ENCODE measurements at places on chromosomes 7 and 10.

GRCh38 chr10:27535317-27535716 is 31.2 kb downstream of the RAB18 start:
- DNase-seq, result no peak

- DNase-seq, result no peak
Observed at GRCh38 chr10:86663576-86664339, 4.6 kb upstream of the LDB3 start.

- DNase-seq, result no peak
Observed at GRCh38 chr7:95220328-95220727, 104.0 kb downstream of the PON1 start.

- no peak for DNase-seq
Observed at GRCh38 chr10:90432866-90433265, 425.0 kb downstream of the HTR7 start.

DNA sequence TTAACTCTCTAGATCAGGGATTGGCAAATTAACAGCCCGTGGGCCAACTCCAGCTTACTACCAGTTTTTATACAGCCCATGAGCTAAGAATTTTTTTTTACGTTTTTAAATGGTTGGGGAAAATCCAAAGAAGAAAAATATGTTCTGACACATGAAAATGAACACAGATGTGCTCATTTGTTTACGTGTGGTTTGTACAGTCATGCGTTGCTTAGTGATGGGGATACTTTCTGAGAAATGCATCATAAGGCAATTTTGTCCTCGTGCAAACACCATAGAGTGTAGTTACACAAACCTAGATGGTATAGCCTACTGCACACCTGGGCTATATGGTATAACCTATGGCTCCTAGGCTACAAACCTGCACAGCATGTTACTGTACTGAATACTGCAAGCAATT is 8.3 kb upstream of the SMKR1 start:
- no peak for DNase-seq

GRCh38 chr10:44921061-44921460 is 9.9 kb downstream of the TMEM72 start:
- no peak for DNase-seq

- no peak for DNase-seq
Observed at GRCh38 chr7:156661637-156662036, 21.1 kb downstream of the RNF32 start.

DNA sequence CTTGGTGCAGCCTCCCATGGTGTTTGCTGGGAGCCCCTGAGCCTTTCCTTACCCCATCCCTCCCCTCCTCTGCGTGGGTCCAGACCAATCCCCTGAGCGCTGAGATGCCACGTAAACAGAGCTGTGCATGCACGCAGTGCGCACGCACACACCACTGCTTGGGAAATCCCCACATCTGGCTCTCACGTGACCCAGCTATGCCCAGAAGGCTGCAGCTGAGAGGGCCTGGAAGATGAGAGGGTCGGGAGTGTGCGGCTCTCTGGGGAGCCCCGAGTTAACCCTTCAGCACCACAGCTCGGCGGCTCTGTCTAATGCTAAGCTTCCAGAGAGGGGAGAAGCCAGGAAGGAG is 177.2 kb downstream of the SH3PXD2A start:
- DNase-seq, result peak; percentile 79

DNA sequence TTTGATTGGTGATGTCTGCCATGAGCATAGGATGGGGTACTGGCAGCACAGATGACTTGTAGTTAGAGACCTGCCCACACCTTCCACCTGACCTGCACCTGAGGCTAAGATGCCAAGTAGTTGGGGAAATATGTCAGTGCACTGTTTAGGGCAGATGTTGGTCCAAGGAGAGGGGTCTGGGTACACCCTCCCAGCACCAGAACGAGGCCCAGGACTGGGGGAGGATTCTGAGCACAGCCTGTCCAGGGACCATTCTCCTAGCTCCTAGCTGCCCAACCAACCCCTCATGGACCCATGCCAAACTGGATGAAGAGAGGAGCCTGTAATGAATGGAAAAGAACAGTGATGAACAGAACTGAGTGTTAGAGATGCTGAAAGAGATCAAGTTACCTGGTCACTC is 28.0 kb downstream of the FRMPD2 start:
- no peak for DNase-seq

DNA sequence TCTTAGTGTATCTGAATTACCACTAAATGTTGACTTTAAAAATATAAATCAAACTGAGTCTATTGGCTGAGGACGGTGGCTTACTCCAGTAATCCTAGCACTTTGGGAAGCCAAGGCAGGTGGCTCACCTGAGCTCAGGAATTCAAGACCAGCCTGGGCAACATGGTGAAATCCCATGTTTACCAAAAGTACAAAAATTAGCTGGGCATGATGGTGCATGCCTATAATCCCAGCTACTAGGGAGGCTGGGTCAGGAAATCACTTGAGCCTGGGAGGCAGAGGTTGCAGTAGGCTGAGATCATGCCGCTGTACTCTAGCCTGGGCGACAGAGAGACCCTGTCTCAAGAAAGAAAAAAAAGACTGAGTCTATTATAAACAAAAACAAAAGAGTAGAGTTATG is 106.5 kb upstream of the RSU1 start:
- no peak for DNase-seq

GRCh38 chr10:20128811-20129210 is 312.6 kb downstream of the PLXDC2 start:
- DNase-seq, result peak; percentile 27

GRCh38 chr7:132108563-132108962 is 467.7 kb downstream of the PLXNA4 start:
- DNase-seq, result no peak

DNA sequence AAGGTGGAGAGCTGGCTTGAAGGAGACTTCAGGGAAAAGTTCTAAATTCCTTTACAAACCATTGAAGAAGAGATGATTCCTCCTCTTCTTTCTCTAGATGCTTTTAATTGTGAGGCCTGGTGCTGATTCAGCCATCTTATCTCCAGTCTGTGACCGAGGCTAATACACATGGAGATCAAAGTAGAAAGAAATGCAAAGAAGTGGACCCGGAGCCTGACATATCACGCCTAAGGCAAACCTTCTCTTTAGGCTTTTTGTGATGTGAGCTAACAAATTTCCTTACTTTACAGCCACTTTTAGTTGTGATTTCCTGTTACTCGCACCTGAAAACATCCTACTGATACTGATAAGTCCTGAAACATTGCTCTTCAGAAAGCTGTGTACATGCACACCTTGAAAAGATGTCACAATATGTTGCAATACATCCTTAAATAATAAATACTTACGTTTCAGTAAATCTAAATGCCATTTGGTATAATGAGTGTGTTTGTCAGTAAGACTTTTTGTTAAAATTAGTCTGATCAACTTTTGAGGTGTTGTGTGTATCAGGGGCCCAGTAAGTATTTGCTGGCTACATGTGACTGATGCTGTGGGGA is 192.4 kb downstream of the BAMBI start:
- DNase-seq, result no peak

DNA sequence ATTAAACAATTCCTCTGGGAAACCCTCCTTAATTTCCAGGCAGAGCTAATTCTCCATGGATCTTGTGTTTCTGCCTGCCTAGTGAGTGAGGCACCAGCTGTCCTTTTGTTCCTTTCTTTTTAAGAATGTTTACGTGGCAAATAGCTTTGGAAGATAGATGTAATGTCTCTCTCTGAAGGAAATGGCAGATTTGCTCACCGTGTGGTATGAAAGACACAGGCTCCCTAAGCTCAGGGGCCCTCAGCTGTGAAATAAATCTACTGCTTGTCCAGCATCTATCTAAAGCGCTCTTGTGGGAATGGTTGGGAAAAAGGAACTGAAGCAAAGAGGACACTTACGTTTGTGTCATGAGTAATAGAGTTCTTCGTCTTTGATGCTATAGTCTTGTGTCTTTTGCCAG is 64.6 kb downstream of the FAS start:
- DNase-seq, result no peak

DNA sequence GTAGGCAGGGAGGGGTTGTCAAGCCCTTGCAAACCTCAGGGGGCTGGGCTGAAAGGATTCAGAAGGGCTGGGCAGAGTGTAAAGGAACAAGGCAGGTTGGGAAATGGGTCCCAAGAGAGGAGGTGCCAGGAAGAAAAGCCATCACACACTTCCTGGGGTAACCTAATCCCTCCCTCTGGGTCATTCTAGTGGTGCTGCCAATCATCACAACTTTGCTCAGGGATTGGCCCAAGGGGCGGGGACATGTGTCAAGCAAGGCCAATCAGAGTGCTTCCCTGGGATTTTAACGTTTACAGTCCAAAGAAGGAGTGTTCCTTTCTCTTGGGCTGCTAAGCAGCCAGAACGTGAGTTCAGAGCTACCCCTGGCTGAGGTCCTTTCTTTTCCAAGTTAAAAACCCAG is 57.1 kb upstream of the NPTX2 start:
- no peak for DNase-seq

DNA sequence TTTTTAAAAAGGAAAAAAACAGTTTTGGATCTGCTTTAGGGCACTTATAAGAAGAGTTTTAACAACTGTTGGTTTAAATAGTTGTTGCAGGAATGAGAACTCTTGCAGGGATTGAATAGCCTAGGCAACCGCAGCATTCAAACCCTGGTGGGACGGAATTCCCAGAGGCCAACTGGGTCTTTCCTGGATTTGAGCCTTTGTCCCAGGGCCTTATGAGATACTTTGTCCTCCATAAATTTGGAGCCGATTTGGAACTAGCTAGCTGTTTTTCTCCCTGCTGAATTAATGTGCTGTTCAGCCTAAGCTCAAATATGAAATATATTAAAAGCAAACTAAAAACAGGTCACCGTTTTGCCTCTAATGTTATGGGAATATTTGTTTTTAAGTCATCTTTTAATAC is 109.6 kb downstream of the LRMDA start:
- no peak for DNase-seq

- no peak for DNase-seq
Observed at GRCh38 chr7:34751725-34752643, 94.0 kb downstream of the NPSR1 start.

DNA sequence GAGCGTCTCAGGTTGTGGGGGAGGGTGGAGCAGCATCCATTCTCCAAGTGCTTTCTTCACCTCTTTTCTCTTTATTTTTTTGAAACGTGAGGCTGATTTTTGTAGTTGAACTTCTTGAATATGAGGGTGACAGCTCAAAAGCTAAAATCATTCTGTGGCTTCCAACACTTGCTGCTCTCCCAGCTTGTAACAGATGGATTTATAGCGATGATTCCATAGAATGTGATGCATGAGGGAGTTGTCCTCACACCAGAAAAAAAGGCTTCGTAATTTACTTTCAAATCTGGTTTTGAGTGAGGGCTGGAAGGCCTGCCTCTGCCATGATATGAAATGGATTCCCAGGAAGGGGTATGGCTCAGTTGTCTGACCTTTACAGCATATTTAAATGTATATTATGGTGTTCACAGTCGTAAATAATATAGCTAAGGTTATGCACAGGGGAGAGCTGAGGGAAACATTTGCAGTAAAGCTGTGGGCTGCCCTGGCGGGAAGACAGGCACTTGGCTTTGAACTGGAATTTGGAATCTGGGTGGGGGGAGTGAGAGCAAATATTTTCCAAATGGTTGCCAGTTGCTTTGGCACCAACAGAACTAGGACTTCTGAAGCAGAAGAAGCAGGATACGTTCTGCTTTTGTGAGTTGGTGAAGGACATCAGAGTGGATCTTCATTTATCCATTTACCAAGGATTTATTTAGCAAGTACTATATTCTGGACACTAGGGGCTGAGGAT is 166.7 kb downstream of the SORCS3 start:
- no peak for DNase-seq

DNA sequence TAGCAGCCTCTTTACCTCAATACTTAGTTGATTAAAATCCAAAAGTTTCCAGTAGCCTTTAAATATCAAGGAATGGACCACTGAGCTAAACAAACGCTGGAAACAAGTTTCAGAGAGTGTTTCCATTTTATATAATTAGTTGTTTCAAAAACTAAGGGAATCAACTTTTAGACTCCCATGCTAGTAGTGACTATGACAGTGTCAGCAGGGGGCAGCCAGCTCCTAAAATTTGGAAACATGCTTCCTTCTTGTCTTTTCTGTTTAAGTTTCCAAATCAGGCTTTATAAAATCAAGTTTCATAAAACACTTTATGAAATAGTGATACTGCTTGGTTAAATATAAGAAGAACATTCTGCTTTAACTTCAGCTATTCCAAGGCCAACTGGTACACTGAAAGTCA is 138.2 kb upstream of the TMEM229A start:
- no peak for DNase-seq

GRCh38 chr7:27866256-27866655 is 126.3 kb downstream of the TAX1BP1 start:
- DNase-seq, result no peak

- DNase-seq, result no peak
Observed at GRCh38 chr7:21071561-21072501, 285.1 kb upstream of the SP8 start.

GRCh38 chr10:47262606-47263533 is 37.1 kb upstream of the GDF10 start:
- no peak for DNase-seq

- no peak for DNase-seq
Observed at GRCh38 chr7:2374401-2374800, 19.8 kb downstream of the EIF3B start.

- DNase-seq, result no peak
Observed at GRCh38 chr7:98777051-98777450, 92.8 kb downstream of the TMEM130 start.

- no peak for DNase-seq
Observed at GRCh38 chr7:67696878-67697277, 700.2 kb downstream of the TYW1 start.

DNA sequence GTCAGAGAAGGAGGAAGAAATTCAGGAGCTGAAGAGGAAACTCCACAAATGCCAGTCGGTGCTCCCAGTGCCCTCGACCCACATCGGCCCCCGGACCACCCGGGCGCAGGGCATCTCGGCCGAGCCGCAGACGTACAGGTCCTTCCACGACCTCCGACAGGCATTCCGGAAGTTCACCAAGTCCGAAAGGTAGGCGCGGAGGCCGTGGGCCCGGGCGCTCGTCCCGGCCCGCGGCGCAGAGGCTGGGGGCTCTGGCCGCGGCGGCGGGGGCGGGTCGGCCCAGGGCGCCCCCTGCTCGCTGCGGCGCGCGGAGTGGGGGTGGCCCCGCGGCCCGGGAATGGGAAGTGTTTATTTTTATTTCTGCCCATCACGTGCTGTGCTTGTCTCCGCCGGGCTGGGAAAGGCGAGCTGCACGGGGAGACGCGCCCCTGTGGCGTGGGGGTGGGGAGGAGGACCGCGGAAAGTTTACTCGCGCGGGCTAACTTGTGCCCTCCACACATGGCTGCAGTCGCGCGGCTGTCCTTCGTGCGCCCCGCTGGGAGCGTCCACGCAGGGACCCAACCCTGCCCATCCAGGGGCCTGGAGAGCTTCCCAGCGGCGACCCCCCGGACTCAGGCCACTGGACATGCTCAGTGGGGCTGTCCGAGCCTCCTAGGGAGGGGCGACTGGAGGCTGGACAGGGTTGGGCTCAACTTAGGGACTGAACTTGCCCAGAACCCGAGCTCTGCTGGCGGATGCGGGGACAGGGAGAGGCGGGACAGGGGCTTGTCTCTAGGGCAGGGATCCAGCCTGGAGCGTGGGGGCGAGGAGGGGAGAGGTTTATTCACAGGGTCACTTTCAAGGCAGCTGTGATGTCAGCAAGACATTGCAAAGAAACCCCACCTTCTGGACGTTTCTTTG is 82.6 kb upstream of the PRKG1 start:
- DNase-seq, result no peak

Measured in suppressor macrophage (primary cell).